ENCODE measurements at places on chromosomes 16 and 17.

DNA sequence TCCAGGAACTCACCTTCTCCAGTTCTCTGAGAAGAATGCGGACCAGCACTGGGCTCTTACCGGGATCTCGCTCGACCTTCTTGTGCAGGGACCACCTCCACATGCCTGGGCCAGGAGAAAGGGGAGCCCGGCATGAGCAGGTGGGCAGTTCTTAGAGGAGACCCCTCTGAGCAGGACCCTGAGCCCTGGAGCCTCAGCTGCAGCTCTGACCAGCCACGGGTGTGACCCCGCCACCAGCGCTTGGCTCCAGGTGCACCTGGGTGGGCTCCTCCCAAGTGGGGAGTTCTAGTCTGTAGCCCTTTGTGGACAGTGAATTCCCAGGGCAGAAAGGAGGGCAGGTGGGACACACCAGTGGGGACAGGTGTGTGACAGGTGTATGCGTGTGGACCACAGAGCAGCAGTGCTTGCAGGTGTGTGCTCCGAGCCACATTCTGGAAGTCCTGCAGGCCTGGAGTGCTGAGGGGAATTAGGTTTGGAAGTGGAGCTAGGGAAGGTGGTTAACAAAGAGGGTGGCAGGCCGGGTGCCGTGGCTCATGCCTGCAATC, 28.9 kb downstream of the PIK3R6 start:
- no peak for DNase-seq

DNA sequence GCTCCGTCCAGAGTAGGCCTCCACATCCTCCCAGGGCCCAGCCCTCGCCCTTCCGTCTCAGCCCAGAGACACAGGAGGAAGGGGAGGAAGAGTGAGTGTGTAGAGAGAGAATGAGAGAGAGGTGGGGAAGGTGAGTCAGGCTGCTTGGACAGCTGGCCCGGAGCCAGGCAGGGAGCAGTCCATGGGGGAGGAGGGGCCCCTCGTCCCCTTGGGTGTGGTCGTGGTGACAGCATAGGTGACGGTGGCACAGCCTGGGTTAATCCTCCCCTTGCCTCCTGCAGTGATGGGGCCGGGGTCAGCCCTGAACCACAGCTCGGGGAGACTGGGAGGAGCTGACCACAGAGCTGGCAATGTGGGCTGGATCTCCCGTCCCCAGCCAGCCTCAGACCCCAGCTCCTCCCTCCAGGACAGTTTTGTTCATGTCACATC, 36.5 kb downstream of the FA2H start:
- no peak for DNase-seq

DNA sequence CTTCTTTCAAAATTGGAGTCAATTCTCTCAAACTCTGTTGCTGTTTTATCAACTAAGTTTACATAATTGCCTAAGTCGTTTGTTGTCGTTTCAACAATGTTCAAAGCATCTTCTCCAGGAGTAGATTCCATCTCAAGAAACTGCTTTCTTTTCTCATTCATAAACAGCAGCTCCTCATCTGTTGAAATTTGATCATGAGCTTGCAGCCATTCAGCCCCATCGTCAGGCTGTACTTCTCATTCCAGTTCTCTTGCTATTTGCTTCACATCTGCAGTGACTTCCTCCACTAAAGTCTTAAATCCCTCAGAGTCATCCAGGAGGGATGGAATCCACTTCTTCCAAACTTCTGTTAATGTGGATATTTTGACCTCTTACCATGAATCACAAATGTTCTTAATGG, 230.6 kb downstream of the IRF8 start:
- DNase-seq = no peak

DNA sequence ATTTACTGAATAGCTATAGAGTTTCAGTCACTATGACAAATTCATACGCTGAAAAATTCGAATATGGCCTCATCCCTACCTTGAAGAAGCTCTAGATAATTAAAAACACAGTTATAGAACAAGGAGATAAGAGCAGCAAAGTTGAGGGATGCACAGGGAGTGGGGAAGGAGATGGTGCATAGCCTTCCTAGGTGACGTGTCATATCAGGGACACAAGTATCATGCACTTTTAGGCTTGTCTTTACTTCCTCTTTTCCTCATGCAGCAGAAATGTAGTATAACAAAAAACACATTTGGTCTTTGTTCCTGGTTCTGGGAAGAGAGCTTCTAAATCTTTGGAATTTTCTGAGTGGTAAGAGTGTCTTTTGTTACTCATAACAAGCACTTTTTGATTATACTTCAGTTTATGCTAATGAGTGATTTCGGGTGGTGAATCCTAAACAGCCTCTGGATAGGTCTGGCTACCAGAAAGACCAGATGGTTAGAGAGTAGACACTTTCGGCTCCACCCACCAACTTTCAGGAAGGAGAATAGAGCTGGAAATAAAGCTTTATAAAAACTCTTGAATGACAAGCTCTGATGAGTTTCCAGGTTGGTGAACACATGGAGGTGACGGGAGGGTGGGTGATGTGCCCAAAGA, 341.4 kb downstream of the UTP18 start:
- no peak for DNase-seq

DNA sequence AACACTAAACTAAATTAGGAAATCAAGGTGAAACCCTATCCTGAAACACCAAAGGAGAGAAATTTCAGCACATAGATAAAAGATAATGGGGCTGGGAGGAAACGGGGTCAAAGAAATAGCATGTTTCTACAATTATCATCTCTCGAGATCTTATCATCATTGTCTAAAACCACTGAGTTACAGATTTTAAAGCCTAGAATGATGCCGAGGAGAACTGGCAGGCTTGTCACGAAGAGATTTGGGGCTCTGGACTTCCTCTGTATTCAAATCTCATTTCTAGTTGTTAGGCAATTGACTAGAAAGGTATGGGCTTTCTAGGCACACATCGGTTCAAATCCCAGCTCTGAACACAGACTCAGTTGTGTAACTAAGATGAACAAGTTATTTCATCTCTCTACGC, 9.3 kb downstream of the PDZD9 start:
- no peak for DNase-seq

- DNase-seq = peak; percentile 58
Observed at GRCh38 chr17:38867968-38868816, 1.7 kb upstream of the LASP1 start.

DNA sequence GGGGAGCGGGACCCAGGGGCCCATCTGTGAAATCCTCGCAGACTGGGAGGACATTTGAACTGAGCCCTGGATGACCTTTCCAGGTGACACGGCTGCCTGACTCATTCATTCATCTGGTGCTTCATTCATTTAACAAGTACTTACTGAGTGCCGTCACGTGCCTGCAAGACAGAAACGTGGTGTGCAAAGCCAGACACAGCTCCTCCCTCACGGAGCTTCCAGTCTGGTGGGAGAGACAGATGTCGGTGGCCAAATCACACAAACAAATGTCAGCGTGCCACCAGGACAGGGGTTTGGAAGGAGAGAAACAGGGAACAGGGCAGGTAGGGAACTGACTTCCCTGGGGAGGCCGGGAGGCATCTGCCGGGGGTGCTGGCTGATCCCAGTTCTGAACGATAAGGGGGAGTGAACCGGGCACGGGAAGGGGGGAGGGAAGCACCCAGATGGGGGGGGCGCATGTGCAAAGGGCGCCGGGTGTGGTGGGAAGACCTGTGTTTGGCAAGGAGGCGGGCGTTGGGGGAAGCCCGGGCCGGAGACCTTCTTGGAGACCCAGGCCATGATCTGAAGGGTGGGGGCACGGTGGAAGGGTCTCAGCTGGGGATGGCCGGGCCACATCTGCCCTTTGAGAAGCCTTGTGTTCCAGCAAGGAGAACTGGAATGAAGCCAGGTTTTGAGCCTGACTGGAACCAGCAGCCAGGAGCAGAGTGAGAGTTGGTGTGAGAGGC, 93.6 kb upstream of the CIBAR2 start:
- DNase-seq = peak; percentile 45

GRCh38 chr17:44557651-44558285, 484 bp downstream of the FZD2 start:
- no peak for DNase-seq

GRCh38 chr16:24381470-24382118, 125.5 kb downstream of the CACNG3 start:
- DNase-seq = no peak

DNA sequence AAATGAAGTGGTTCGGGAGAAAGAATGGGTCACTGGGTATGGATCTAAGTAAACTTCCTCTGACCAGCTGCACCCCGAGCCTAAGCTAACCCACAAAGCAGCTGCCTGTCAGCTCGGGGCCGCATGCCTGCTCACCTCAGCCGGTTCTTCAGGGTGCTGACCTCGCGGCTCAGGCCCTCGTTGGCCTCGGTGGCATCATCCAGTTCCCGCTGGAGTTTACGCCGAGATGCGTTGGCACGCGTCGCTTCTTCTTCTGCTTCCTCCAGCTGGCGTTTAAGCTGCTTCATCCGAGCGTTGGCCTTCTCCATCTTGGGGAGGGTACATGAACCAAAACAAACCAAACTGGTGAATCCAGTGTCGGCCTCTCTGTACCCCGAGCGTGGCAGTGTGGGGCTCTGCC, 41.1 kb downstream of the NDEL1 start:
- no peak for DNase-seq

GRCh38 chr17:57514614-57515013, 230.5 kb downstream of the CCDC182 start:
- no peak for DNase-seq

- no peak for DNase-seq
Observed at GRCh38 chr17:74276051-74276476, 2.0 kb downstream of the DNAI2 start.

GRCh38 chr16:80002261-80002660, 401.7 kb upstream of the MAF start:
- DNase-seq = no peak

DNA sequence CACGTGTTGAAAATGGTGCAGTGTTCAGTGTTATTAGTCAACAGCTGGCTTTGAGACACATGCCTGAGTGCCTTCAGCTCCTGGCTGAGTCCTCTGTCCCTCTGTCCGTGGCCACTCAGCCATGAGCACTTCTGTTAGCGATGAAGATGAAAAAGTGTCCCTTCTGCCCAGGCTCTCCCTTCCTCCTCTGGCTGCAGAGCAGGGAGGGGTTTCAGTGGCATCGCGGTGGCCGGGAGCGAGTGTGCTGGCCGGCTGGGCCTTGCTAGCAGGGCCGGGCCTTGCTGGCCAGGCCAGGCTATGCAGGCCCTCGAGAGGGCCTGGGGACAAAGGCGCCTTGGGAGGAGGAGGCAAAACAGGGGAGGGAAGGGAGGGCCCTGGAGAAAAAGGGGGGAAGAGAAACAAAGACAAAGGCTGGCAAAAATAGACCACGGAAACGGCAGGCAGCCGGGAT, 47.7 kb downstream of the CMIP start:
- DNase-seq = no peak

- no peak for DNase-seq
Observed at GRCh38 chr17:13671341-13671740, 69.6 kb upstream of the HS3ST3A1 start.

- DNase-seq = no peak
Observed at GRCh38 chr16:89615596-89616090, 2.2 kb downstream of the DPEP1 start.

GRCh38 chr17:979539-980405, at the start of gene NXN:
TSS of gene NXN (minus strand) at chr17:979776.
- DNase-seq = peak; percentile 77

- no peak for DNase-seq
Observed at GRCh38 chr16:17275076-17276009, 195.4 kb downstream of the XYLT1 start.

- no peak for DNase-seq
Observed at GRCh38 chr16:52597772-52598483, 51.0 kb upstream of the TOX3 start.

GRCh38 chr17:63768433-63768832, 5.0 kb downstream of the CCDC47 start:
- no peak for DNase-seq
